ENCODE measurements at places on chromosomes 16 and 17.

DNA sequence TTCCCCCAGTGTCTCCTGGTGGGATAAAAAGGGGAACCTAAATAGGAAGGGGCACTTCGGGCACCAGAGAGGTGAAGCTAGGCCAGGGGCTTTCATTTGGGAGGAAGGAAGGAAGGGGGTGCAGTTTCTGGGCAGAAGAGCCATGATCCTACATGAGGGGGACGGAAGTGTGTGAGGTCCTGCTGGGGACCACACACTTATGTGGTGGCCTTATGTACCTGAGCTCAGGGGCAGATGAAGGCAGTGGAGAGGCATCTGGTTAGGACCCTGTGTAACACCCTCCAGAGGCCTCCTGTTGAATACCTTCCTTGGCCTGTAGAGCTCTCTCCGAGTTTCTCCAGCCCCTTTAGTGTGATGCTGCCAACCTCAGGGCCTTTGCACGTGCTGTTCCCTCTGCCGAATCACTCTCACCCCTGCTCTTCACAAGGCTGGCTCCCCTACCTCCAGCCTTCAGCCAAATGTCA lies 21.2 kb downstream of the IGFBP4 start:
- no peak for DNase-seq

GRCh38 chr16:6527646-6528045 lies 805.0 kb upstream of the RBFOX1 start:
- no peak for DNase-seq

DNA sequence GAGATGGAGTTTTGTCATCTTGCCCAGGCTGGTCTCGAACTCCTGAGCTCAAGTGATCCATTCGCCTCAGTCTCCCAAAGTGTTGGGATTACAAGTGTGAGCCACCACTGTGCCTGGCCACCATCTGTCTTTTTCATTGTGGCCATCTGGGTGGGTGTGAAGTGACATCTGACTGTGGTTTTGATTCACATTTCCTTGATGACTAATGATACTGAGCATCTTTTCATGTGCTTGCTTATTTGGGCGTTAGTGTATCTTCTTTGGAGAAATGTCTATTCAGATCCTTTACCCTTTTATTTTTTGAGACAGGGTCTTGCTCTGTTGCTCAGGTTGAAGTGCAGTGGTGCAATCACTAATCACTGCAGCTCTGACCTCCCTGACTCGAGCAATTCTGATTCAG lies 53.9 kb upstream of the ERN1 start:
- DNase-seq, result no peak

GRCh38 chr17:34549966-34550365 lies 29.4 kb upstream of the TMEM132E start:
- no peak for DNase-seq

GRCh38 chr17:77571155-77571981 lies 387.1 kb upstream of the TNRC6C start:
- DNase-seq, result no peak

GRCh38 chr16:66381585-66382170 lies 15.2 kb downstream of the CDH5 start:
- DNase-seq, result no peak

DNA sequence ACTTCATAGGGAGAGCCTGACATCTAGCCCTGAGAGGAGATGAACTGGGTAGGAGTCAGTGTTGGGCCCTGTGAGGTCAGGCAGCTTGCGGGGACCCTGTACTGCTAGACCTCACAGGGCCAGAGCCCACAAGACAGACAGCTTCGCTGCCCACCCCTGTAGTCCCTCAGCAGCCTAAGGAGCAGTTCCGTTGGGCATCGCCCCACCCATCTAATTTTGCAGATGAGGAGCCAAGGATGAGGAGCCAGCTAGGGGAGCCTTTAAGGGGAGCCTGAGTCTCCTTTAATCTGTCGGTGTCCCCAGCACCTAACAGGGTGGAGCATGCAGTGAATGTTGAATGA lies 755 bp upstream of the TUFM start:
- DNase-seq, result no peak

GRCh38 chr16:89320782-89321501 lies 103.4 kb downstream of the ZNF778 start:
- no peak for DNase-seq

- DNase-seq, result no peak
Observed at GRCh38 chr16:68951991-68952877, 108.9 kb downstream of the TANGO6 start.

DNA sequence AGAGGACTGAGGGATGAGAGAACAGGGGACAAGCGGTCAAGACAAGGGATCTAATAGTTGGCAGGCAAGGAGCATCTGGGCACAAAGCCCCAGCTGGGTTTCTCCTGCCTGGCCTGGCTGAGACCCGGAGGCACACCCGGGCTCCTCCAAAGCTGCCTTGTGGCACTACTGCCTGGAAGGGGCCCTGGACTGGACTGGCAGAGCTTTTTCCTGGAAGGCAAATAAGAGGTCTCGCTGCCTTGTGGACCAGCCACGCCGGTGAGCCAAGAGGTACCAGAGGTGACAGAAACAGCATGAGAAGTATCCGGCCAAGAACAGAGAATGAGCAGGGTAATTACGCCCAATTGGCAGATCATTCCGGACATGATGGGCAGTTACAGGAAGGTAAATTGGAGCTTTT lies 64.6 kb downstream of the GTF3C1 start:
- DNase-seq, result no peak

DNA sequence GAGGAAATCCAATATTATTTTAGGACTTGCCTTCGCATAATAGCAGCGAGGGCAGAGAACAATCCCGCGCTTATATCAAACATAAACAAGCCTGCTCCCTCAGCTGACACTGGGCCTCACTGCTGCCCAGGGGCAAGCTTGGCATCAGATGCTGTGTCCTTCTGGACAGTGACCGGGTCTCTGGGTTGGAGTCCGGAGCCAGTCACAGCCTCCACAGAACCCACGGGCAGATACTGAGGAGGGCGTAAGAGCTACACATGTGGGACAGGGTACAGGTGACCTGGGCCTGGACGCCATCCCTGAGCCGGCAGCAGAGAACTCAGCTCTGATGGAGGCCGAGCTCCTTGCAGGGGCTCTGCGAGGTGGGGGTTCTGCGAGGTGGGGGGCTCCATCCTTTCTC lies 14.7 kb upstream of the ZNF469 start:
- no peak for DNase-seq

- DNase-seq, result peak; percentile 26
Observed at GRCh38 chr16:79008869-79009179, 591.7 kb downstream of the MAF start.

DNA sequence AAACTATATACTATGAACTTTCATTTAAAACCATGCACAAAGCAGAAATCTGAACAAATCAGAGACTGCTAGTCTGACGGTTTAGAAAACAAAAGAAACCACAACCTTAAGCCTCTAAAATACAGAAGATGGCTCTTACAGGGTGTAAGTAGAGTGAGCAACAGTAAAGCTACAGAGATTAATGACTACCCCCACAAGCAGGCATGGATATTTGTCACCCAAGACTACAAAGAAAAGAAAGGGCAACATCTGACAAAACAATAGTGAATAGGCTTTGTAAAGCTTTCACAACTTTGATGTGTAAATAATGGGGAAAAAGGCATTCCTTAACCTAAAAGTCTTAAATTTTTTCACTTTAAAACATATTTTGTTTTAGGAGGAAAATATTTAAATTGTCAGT lies 75.0 kb downstream of the SPAG9 start:
- DNase-seq, result peak; percentile 38

DNA sequence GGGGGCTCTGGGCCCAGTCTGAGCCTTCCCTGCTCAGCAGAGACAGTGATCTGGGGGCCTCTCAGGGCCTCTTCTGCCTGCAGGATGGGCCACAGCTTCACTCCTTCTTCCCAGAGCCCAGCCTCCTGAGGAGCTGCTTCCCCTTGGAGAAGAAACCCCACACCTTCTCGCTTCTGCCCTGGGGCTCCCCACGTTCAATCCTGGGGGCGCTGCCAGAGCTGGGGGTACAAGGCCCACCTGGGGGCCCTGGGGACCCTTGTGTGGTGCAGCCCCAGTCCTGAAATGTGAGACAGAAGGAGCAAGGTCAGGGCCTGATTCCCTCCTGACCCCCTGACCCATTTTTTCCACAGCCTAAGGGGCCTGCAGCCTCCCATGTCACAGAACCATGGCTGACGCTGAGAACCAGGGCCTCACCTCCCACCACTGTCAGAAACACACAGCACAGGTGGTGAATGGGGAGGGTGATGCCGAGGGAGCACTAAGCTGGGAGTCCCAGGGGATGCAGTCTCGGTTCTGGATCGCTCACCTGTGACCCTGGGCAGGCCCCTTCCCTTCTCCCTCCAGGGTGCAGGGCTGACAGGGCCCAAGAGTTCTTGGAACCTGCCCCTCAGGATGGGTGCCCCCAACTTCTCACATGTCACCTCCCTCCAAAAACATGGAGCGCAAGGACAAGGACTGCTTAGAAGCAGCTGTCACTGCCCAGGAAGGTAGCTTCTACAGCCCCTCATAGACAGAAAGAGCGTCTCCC lies 21.6 kb upstream of the MPO start:
- no peak for DNase-seq

DNA sequence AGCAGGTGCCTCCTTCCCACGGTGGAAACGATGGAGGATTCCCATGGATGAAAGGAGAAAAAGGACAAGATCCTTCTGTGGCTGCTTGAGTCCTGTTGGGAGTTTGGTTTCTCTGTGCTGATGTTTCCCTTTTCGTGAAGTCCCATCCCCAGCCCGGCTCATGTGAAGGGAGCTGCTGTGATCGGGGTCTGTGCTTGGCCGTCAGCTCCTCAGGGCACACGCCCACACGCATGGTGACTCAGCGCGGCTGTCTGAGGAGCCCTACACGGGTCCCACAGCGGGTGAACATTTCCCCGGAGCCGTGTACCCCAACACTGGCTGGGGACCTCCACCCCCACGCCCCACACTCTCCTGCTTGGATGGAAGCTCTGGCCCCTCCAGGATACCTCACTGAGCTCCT lies 44.5 kb upstream of the SSTR5 start:
- DNase-seq, result no peak

DNA sequence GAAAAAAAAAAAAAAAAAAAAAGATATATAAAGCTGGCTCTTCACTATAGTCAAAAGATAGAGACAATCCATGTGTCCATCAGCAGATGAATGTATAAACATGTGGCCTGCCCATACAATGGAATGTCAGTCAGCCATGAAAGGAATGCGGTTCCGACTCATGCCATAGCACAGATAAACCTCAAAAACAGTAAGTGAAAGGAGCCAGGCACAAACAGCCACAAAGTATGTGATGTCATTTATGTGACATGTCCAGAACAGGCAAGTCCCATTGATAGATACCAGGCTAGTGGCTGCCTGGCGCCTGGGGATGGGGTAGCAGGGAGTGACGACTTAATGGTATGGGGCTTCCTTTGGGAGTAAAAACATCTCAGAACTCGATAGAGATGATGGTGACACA lies 155.7 kb downstream of the CMIP start:
- no peak for DNase-seq

DNA sequence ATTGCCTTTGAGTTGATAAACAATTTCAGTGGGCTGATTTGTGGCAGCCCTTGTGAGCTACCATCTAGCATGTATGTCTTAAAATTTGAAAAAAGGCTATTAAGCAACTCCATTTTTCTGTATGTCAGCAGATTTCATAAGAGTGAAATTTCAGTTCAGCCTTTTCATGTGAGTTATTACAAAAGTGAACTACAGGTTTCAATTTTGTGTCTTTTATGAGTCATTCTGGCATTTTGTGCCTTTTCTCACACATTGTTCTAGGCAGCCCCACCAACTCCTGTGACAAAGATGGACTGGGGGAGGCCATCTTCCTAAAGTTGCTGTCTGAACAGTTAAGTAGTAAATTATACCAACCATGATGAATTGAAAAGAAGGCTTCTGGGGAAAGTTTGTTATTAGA lies 52.1 kb downstream of the USP10 start:
- no peak for DNase-seq

- DNase-seq, result no peak
Observed at GRCh38 chr16:4517812-4518680, 20.5 kb downstream of the CDIP1 start.

GRCh38 chr17:51702963-51703360 lies 442.6 kb downstream of the UTP18 start:
- no peak for DNase-seq

GRCh38 chr16:79278506-79278905 lies 322.0 kb downstream of the MAF start:
- DNase-seq, result no peak

DNA sequence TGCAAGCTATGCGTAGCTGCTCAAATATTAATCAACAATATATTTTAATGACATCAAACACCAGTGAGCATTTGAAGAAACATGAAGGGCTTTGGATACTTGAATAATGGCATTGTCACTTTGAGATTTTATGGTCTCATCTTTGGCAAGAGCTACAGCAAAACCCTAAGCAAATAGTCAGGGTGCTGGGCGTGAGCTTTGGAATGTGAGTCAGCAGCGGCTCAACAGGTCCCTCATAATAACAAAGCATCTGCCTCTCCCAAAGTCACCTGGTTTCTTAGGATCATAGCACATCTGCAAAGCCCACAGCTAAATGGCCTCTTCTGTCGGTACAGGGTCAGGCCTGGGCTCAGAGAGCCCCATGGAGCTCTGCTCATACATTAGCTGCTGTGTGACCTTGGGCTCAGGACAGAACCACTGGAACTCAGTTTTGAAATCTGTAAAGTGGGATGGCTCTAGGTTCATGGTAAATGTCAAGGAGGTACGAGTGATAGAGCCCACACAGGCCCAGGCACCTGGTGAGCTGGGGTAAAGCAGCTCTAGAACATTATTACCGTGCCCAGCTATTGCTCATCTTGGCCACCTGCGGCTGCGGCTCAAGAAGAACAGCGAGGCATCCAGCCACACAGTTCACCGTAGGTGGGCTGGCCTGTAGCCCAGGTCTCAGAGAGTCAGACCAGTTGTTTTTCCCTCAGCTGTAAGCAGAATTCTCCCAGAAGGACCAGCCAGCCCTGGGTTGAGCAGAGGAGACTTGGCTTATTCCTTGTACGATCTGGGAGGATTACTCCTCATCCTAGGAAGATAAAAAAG lies 544.5 kb upstream of the CDH11 start:
- no peak for DNase-seq

- DNase-seq, result no peak
Observed at GRCh38 chr17:3531266-3532101, 26.1 kb downstream of the TRPV3 start.

DNA sequence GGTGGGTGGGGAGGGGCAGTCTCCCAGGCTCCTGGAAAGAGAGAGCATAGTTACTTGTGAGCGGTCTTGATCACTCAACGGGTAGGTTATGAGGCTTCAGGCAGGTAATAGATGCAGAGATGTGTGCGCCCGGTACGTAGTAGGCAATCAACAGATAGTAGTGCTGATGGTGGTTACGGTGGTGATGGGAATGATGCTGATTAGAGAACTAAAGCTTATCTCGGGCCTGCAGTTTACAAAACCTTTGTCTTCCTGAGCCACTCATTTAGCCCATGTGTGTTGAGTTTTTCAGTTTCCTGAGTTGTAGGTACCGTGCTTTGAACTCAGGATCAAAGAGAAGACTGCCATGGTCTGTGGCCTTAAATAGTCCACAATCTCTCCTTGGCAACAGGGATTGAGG lies 401.0 kb downstream of the SNX29 start:
- no peak for DNase-seq

GRCh38 chr16:72226136-72226535 lies 54.2 kb upstream of the PMFBP1 start:
- DNase-seq, result no peak

DNA sequence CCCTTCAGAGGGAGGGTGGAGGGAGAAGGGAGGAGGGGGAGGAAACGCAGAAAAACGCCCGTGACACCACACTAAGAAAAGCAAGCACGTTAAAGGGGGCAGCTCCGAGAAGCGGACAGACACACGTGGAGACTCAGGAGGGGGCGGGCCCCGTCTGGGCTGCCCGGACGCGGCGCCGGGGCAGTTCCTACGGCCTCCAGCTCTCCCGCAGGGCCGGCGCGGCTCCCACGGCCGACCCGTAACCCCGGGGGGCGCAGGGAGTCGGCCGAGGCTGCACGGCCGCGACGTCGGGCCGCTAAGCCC lies 362 bp downstream of the KLHDC4 start:
- no peak for DNase-seq
